ENCODE measurements at places on chromosomes 11 and 22.

- peak; percentile 30 for DNase-seq
Observed at GRCh38 chr11:26860091-26860780, 133.7 kb upstream of the FIBIN start.

DNA sequence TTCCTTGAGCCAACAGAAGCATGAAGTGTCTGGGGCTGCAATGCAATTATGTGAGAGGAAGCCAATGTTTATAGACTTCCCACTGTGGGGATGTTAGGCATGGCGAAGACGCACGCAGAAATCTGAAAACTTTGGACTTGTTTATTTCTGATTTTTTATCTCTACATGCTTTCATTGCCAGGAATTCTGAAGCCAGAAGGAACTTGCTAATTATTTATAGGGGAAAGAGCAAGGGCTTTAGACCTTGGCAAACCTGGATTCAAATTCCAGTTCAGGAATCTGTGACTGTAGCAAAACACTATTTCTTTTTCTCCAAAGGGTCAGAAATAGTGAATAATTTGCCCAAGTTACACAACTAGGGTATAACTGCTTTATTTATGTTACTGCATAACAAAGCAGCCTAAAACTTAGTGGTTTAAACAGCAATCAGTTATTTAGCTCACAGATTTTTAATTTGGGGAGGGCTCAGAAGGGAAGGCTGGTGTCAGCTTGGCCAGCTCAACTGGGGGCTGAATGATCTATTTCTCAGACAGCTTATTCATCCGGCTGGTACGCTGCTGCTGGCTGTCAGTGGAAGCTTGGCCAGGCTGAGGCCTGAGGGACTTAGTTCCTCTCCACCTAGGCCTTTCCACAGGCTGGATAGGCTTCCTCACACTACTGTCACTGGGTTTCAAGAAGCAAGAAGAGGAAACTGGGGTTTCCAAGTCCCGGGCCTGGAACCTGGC, 1.9 kb upstream of the OR6Q1 start:
- DNase-seq = peak; percentile 4

DNA sequence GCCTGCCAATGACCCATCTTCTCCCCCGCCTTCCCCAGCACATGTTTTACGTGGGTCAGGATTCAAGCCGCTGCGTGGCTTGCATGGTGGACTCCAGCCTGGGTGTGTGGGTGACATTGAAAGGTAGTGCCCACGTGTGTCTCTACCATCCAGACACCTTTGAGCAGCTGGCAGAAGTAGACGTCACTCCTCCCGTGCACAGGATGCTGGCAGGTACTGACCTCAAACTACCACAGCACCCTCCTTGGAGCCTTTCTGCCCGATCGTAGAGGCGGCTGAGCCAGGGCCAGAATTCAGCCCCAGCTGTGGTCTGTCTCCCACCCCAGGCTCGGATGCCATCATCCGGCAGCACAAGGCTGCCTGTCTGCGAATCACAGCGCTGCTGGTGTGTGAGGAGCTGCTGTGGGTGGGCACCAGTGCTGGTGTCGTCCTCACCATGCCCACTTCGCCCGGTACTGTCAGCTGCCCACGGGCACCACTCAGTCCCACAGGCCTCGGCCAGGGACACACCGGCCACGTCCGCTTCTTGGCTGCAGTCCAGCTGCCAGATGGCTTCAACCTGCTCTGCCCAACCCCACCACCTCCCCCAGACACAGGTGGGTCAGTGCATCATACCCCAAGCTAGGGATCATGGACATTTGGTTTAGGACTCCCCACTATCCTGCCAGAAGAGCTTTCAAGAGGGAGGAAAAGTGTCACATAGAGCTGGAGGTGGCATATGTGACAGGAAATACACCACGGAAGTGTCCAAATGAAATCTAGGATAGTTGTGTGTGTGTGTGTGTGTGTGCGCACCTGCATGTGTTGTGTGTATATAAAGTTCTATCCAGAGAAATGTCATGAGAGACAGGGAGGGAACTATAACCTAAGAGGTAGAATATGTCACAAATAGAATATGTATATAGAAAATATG, 10.6 kb upstream of the RELT start:
- no peak for DNase-seq

- DNase-seq = no peak
Observed at GRCh38 chr11:2482745-2483144, 37.9 kb downstream of the KCNQ1 start.
